ENCODE measurements at places on chromosomes 2 and 18.

- DNase-seq: no peak
Measured at GRCh38 chr18:10405816-10406663, 48.4 kb upstream of the APCDD1 start.

DNA sequence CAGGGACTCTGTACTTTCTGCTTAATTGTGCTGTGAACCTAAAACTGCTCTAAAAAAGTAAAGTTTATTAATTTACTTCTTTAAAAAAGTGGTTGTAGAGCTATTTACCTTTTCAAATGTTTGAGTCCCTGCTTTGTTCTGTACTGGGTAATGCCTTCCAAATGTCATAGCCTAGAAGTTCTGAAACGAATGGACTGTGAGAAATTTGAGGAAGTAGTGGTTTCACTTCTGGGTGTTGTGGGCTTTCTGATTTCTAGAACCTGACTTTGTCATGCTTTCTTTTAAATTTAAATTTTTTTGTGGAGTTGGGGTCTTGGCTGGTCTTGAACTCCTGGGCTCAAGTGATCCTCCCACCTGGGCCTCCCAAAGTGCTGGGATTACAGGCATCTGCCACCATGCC is 44.6 kb downstream of the SMAD4 start:
- no peak for DNase-seq

GRCh38 chr2:10947446-10948187 is 35.9 kb downstream of the KCNF1 start:
- DNase-seq: no peak

GRCh38 chr2:86358957-86359356 is 21.5 kb upstream of the REEP1 start:
- DNase-seq: no peak

GRCh38 chr2:71536226-71536671 is 82.9 kb downstream of the DYSF start:
- no peak for DNase-seq

DNA sequence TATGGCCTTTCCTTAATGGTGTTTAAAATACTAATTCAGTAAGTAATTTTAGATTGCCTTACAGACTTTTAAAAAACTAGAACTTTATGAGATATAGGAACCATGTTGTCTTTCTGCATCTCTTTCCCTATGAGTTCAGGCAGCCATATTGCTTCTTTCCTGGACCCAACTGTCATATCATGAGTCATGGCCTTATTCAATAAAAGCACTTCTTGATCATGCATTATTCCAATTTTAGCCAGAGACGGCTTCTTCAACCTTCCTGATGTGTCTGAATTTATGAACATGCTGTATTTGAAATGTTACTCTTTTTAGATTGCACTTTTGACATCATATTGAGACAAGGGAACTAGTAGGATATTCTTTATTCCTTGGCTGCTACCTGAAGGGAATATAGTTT is 65.4 kb upstream of the MAP3K20 start:
- no peak for DNase-seq

DNA sequence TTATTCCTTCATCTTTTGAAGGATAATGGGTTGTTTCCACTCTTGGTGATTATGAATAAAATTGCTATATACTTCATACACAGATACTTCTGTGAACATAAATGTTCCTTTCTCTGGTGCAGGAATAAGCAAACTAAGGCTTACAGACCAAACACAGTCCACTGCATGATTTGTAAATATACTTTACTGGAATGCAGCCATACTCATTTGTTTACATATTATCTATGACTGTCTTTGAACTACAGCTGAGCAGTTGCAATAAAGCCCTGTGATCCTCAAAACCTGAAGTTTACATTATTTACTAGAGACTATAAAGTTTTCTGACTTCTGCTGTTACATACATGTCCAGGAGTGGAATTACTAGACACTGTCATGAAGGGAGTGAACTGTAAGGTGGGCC is 381.0 kb upstream of the CNTNAP5 start:
- no peak for DNase-seq
